Posterior vena cava (tissue), 2 donors: ENCODE measurements at places on chromosomes 2 and 18. TPM values are rescaled to one million over a fixed set of nuclear protein-coding genes. Genes with fewer than 3 reads are reported as not detected.
A peak's percentile ranks its signal among the peaks of the same experiment; 100 is the strongest.

- no peak for DNase-seq
Measured at GRCh38 chr18:42011053-42011452, 56.0 kb downstream of the PIK3C3 start.

DNA sequence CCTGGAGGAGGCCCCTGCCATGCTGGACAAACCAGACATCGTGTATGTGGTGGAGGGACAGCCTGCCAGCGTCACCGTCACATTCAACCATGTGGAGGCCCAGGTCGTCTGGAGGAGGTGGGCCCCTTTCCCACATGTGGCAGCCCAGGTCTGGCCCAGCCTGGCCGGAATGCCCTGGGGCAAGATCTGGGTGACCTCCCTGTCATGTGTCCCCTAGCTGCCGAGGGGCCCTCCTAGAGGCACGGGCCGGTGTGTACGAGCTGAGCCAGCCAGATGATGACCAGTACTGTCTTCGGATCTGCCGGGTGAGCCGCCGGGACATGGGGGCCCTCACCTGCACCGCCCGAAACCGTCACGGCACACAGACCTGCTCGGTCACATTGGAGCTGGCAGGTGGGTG lies 25.2 kb upstream of the GMPPA start:
- no peak for DNase-seq

DNA sequence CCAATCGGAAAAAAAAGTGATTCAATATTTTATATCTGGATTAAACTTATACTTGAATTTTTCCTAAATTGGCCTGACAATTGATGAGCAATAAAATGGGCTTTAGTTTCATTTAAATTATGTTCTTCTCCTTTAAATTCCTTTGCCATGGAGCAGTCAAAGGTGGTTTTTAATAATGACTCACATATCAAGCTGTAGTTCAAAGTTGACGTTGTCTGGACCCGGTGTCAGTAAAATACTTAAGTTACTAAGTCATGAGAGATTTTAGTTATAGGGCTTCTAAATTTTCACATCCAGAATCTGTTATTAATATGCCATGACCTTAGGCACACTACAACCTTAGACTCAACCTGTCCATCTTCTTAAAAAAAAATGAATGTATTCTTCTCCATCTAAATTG lies 62.5 kb downstream of the CDH2 start:
- DNase-seq, result no peak

DNA sequence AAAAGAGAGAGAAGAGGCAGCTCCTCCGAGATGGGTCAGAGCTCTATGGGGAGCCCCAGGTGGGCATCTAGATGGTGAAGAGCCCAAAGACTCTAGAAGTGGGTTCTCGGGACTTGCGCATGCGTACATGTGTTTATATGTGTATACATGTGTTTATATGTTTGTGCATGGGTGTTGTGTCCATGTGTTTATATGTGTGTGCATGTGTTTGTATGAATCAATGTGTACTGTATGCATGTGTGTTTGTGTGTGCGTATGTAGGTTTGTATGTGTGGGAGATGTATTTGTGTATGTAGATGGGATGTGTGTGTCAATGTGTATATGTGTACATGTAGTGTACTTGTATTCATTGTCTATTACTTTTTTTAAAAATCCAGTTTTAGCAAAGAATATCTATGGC lies 25.6 kb downstream of the DNPEP start:
- DNase-seq, result no peak

- no peak for DNase-seq
Measured at GRCh38 chr2:230170532-230170931, 49.3 kb downstream of the SP110 start.

GRCh38 chr2:232349546-232349945 lies 29.0 kb upstream of the ALPP start:
- peak; percentile 45 for DNase-seq

- no peak for DNase-seq
Measured at GRCh38 chr2:168424112-168424951, 31.7 kb upstream of the CERS6 start.

The CDH19 gene
- 1.6 TPM for total RNA-seq

The IMPACT gene
- 34.8 TPM for total RNA-seq

The BMP10 gene
- total RNA-seq, result 0.65 TPM

The YIPF4 gene
- total RNA-seq, result 42.2 TPM

The DCDC2C gene
- not detected for total RNA-seq
